CD4-positive, alpha-beta T cell treated with Interferon alpha-2 for 1 hour (primary cell): ENCODE measurements at places on chromosomes 2 and 18.

GRCh38 chr18:45573514-45573913 is 41.8 kb upstream of the SLC14A2 start:
- DNase-seq = no peak

DNA sequence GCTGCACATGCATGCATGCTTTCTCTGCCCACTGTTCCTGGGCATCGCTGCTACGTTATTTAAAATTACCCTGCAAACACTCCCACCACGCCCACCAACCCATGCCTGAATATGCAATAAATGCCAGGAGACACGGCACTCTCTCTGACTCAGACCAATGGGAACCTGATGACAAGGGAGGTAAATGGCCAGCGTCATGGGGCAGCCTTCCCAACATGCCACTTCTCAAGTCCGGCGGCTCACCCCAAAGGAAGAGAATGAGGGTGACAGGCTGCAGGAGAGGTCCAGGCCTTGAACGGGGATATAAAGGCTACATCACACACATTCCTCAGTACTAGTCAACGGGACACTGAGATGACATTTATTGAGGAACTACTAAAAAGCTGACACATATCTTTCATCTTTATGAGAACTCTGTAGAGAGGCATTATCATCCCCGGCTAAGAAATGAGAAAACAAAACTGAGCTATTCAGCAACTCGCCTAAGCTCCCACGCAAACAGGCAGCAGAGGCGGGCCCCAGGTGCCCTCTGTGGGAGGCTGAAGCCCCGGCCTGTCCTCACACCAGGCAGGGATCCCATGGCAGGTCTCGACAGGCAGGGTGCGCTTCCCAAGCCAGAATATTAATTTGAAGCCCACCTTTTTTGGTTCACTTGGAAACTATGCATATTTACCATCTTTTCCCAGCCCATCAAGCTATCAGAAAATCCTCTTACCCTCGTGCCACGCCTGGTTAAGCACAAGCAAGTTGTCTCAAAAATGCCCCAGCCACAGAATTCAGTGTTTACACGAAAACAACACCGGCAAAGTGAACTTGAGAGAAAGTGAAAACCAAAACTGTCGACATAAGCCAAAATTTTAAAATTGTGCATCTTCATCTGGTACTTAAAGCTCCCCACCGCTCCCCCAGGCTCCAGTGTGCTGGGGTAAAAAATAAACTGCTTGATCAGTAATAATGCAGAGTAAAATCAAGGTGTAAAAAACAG is 166.3 kb downstream of the HDAC4 start:
- no peak for DNase-seq

GRCh38 chr2:77147153-77147552 is 375.0 kb downstream of the LRRTM4 start:
- DNase-seq = no peak

GRCh38 chr2:60517446-60517845 is 36.0 kb downstream of the BCL11A start:
- DNase-seq = no peak
